ENCODE measurements at places on chromosomes 12 and 14. TPM values are rescaled to one million over a fixed set of nuclear protein-coding genes. Genes with fewer than 3 reads are reported as not detected.

Gene FAM177A1
- total RNA-seq: 28.8 TPM

Gene DDX24
- 75.0 TPM for total RNA-seq

Gene STAC3
- 0.29 TPM for total RNA-seq

Gene COCH
- 0.26 TPM for total RNA-seq

Gene ITGA7
- 5.2 TPM for total RNA-seq

Gene AQP6
- total RNA-seq: not detected
